ENCODE measurements at places on chromosomes 5 and 9. TPM values are rescaled to one million over a fixed set of nuclear protein-coding genes. Genes with fewer than 3 reads are reported as not detected.

DNA sequence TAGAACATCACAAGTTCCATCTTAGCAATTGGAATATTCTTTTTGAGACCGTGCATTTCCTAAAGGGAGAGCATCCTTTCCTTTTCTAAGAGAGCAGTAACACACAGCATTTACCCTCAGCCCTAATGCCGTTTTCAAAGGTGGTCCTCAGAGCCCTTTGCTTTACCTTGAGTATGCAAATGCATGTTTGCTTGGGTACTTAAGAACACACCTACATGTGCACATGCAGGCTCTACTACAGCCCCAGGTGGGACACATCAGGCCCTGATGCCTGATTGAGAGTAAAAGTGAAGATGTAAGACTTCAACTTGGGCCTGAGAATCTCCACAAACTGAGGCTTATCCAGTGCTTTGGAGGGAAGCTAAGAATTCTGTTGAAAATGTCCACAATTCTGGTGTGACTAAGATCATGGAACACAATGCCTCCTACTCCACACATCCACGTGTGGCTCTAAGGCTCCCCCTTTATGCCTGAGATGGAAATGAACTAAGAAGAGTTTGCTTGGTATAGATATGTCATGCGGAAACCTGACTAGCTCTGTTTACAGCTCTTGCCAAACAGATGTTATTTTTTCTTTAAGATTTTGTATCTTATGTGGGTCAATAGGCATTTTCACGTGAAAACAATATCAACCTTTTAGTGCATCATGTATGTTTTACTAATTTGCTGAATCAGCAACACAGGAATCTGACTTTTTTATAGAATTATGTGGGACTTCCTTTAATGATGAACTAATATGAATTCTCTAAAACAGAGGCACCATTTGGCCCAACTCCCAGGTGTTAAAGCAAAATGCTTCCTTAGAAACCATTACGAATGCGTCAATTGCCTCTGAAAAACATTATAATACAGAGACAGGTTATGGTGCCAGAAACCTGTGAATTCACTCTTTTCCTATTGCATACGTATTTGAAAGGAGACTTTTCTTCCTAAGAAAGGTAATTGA, 48.9 kb upstream of the SLC2A8 start:
- no peak overlapping the region for H3K27ac ChIP-seq
- H3K27me3 ChIP-seq: no peaks in the 10 kb centered on the region
- H3K4me3 ChIP-seq: no peak overlapping the region
- H3K36me3 ChIP-seq: no peaks in the 10 kb centered on the region
- no peaks in the 10 kb centered on the region for H3K4me1 ChIP-seq

DNA sequence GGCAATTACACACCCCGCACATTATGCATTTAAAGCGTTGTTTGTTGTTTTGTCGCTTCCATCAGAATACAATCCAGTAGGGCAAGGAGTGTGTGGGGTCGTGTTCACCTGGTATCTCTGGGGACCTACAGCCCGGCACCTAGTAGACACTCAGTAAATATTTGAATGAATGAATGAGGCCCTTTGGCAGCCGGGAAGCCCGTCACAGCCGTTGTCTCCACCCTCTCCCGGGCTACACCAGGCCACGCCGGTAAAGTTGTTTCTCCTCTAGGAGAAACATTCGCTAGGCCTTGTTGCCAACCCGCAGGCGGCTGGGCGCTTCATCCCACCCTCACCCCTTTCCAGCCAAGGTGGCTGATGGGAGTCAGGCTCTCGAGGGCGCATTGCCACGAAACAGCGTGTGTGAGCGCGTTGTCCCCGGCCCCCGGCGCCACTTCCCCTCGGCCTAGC, 876 bp upstream of the JAK2 start:
- no peaks in the 10 kb centered on the region for H3K27me3 ChIP-seq
- H3K36me3 ChIP-seq: no peaks in the 10 kb centered on the region
- H3K4me3 ChIP-seq: peak overlapping the region; percentile 69

DNA sequence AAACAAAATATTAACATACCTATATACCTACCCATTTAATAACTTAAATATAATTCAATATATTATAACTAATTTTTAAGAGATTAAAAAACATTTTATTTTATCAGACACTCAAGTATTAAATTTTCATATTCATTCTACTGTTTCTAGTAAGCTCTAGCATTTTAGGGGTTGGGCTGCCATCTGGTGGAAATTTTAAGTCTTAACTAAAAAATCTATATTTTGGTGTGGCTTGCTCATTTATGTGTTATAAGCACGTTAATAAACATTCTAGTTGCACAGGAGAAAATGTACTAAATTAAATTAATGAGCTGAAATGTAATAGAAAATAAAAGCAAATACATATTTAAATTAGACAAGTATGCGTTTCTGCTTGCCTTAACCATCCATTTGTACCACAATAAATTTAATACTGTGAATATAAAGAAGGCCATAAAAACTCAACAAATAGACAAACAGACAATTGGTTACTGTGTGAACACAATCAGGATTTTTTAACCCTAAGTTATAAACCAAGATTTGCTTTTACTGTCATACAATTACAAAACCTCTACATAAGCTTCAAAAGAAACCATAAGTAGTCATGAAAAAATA, 1728.3 kb upstream of the CDH9 start:
- no peak overlapping the region for H3K4me3 ChIP-seq
- DNase-seq: peak; percentile 27
- no peaks in the 10 kb centered on the region for H3K27me3 ChIP-seq
- H3K27ac ChIP-seq: no peak overlapping the region
- no peaks in the 10 kb centered on the region for H3K4me1 ChIP-seq

The NME5 gene
- 1.8 TPM for polyA plus RNA-seq

DNA sequence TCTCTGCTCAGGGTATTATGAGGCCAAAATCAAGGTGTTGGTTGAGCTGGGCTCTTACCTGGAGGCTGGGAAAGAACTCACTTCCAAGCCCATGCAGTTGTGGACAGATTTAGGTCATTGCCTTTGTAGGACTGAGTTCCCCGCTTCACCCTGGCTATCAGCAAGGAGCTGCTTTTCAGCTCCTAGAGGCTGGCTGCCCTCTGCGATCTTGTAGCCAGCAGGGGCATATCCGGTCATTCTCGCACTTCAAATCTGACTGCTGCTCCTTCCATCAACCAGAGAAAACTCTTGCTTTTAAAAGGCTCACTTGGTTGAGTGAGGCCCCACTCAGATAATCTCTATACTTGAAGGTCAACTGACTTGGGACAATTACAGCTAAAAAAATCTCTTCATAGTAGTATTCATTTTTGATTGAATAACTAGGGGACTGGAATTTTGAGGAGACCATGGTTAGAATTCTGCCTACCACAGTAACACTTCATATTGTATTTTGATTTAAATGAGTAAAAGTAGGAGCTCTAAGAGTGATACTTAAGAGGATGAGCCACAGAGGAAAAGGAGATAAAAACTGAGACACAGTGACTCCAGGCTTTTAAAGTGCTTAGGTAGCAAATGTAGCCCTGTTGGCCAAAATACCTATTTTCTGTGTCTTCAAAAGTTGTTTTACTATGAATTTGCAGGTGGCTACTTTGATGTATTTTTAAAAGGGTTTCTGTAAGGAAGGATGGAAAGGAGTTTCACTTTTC, 137.4 kb downstream of the CD180 start:
- H3K36me3 ChIP-seq: no peaks in the 10 kb centered on the region
- no peak overlapping the region for H3K27ac ChIP-seq
- no peak overlapping the region for H3K4me3 ChIP-seq
- H3K27me3 ChIP-seq: no peaks in the 10 kb centered on the region
- no peak for DNase-seq

- H3K27me3 ChIP-seq: no peaks in the 10 kb centered on the region
- H3K27ac ChIP-seq: no peak overlapping the region
- H3K36me3 ChIP-seq: no peaks in the 10 kb centered on the region
- DNase-seq: no peak
These were observed 157.4 kb downstream of the TTLL11 start for GRCh38 chr9:121935739-121936138.

DNA sequence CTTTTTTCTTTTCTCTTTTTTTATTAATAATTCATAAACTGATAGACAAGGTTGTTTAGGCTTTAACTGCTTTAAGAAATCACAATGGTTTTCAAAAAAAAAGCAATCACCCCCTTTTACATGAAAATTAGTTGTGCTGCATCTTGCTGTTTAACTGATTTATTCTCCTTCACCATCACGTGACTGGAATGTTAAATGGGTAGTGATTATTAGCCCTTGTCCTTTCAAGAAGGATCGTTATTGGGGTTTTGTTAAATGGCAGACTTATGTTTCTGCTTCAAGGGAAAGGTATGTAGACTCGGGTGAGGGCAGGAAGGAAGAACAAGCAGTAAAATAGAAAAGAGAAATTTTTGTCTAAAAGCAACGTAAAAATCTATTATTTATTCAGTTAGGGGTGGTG, 175.6 kb upstream of the TLE4 start:
- H3K4me3 ChIP-seq: no peak overlapping the region

GRCh38 chr5:6710070-6710469, 3.2 kb upstream of the TENT4A start:
- no peaks in the 10 kb centered on the region for H3K36me3 ChIP-seq
- H3K4me1 ChIP-seq: no peaks in the 10 kb centered on the region
- H3K27ac ChIP-seq: no peak overlapping the region
- DNase-seq: no peak

DNA sequence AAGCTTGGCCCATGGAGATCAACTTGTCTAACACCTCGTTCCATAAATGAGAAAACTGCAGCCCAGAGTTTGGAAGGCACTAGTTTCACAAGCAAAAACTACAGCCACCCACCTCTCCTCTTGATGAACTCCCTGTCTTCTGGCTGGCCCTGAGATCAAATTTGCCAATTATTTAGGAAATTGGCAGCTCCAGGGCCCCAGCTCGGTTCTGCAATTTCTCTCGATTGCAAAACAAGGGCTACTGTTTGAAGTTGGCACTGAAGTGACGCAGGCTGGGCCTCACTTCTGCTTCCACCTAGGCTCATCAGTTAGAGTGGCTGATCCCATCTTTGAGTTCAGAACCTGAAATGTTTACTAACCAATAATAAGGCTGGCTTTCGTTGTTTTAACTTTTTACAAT, 3.7 kb upstream of the GPX3 start:
- DNase-seq: no peak
- no peaks in the 10 kb centered on the region for H3K27me3 ChIP-seq
- H3K36me3 ChIP-seq: no peaks in the 10 kb centered on the region
- H3K4me3 ChIP-seq: no peak overlapping the region
- H3K4me1 ChIP-seq: no peaks in the 10 kb centered on the region

GRCh38 chr5:67426961-67427849, 230.6 kb upstream of the CD180 start:
- no peaks in the 10 kb centered on the region for H3K4me1 ChIP-seq
- no peaks in the 10 kb centered on the region for H3K27me3 ChIP-seq
- no peak for DNase-seq
- H3K4me3 ChIP-seq: no peak overlapping the region
- no peak overlapping the region for H3K27ac ChIP-seq

The GARIN3 gene
- not detected for polyA plus RNA-seq

- no peak overlapping the region for H3K27ac ChIP-seq
- H3K36me3 ChIP-seq: no peaks in the 10 kb centered on the region
- H3K27me3 ChIP-seq: no peaks in the 10 kb centered on the region
- no peak overlapping the region for H3K4me3 ChIP-seq
These were observed 250.7 kb downstream of the KCTD16 start for GRCh38 chr5:144421411-144421810.

- H3K4me3 ChIP-seq: no peak overlapping the region
- no peak overlapping the region for H3K27ac ChIP-seq
- DNase-seq: peak; percentile 2
- H3K4me1 ChIP-seq: no peaks in the 10 kb centered on the region
- no peaks in the 10 kb centered on the region for H3K27me3 ChIP-seq
- no peaks in the 10 kb centered on the region for H3K36me3 ChIP-seq
These were observed 118.7 kb upstream of the SGCD start for GRCh38 chr5:156208271-156208670.

GRCh38 chr9:37466037-37466709, 923 bp upstream of the ZBTB5 start:
- peak overlapping the region; percentile 98 for H3K27ac ChIP-seq
- H3K36me3 ChIP-seq: no peaks in the 10 kb centered on the region
- H3K27me3 ChIP-seq: no peaks in the 10 kb centered on the region
- peaks cover 9% of the 10 kb centered on the region for H3K4me1 ChIP-seq
- DNase-seq: no peak
- H3K4me3 ChIP-seq: peak overlapping the region; percentile 48

The RNF38 gene
- polyA plus RNA-seq: 6.0 TPM

GRCh38 chr5:37198061-37198460, 51.1 kb downstream of the CPLANE1 start:
- H3K36me3 ChIP-seq: peaks cover 20% of the 10 kb centered on the region
- no peak overlapping the region for H3K4me3 ChIP-seq
- no peaks in the 10 kb centered on the region for H3K4me1 ChIP-seq
- no peak for DNase-seq
- H3K27ac ChIP-seq: no peak overlapping the region
- H3K27me3 ChIP-seq: no peaks in the 10 kb centered on the region

The CTXN3 gene
- not detected for polyA plus RNA-seq

GRCh38 chr5:6730407-6730806, 17.2 kb downstream of the TENT4A start:
- H3K27me3 ChIP-seq: no peaks in the 10 kb centered on the region
- no peaks in the 10 kb centered on the region for H3K36me3 ChIP-seq
- peaks cover 9% of the 10 kb centered on the region for H3K4me1 ChIP-seq
- no peak overlapping the region for H3K4me3 ChIP-seq

- no peaks in the 10 kb centered on the region for H3K36me3 ChIP-seq
- DNase-seq: no peak
These were observed 153.6 kb upstream of the CDH9 start for GRCh38 chr5:27191786-27192510.

- no peaks in the 10 kb centered on the region for H3K36me3 ChIP-seq
- H3K4me3 ChIP-seq: no peak overlapping the region
- DNase-seq: no peak
- H3K4me1 ChIP-seq: no peaks in the 10 kb centered on the region
- H3K27ac ChIP-seq: no peak overlapping the region
These were observed 462.0 kb upstream of the CLINT1 start for GRCh38 chr5:158320934-158321333.

- no peaks in the 10 kb centered on the region for H3K27me3 ChIP-seq
- no peak overlapping the region for H3K27ac ChIP-seq
- H3K36me3 ChIP-seq: no peaks in the 10 kb centered on the region
- no peak overlapping the region for H3K4me3 ChIP-seq
- DNase-seq: no peak
- no peaks in the 10 kb centered on the region for H3K4me1 ChIP-seq
These were observed 345.6 kb upstream of the ACTBL2 start for GRCh38 chr5:57828221-57828620.

- H3K4me3 ChIP-seq: peak overlapping the region; percentile 12
- H3K27ac ChIP-seq: peak overlapping the region; percentile 99
- no peaks in the 10 kb centered on the region for H3K27me3 ChIP-seq
- H3K4me1 ChIP-seq: peaks cover 7% of the 10 kb centered on the region
These were observed 3.2 kb upstream of the CDHR2 start for GRCh38 chr5:176545737-176546509.

GRCh38 chr9:121720311-121721057, 69.0 kb downstream of the DAB2IP start:
- peak overlapping the region; percentile 31 for H3K27ac ChIP-seq
- no peaks in the 10 kb centered on the region for H3K36me3 ChIP-seq
- DNase-seq: peak; percentile 55
- H3K27me3 ChIP-seq: no peaks in the 10 kb centered on the region
- H3K4me3 ChIP-seq: no peak overlapping the region

The MSX2 gene
- 0.46 TPM for polyA plus RNA-seq
